Activated T-cell treated with anti-CD3 and anti-CD28 coated beads for 1 hour (primary cell): ENCODE measurements at places on chromosomes 7 and 10.

- DNase-seq = no peak
Observed at GRCh38 chr7:23426876-23427275, 43.4 kb downstream of the IGF2BP3 start.

DNA sequence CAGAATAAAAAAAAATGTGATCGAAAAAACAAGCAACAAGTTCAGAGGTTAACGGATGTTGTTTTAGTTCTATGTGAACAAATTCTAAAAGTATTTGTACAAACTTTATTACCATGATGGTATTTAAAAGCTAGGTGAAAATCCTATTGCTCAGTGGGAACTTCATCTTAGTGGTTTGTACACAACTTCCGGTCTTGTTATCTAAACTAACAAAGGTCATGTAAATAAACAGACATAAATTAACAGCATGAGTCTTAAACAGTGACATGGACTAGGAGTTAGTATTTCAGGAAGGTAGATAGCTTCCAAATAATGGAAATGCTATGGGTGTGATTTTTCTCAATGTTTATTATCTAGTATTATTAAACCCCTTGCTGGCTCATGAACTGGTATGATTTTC, 83.8 kb downstream of the SPAG6 start:
- DNase-seq = no peak

DNA sequence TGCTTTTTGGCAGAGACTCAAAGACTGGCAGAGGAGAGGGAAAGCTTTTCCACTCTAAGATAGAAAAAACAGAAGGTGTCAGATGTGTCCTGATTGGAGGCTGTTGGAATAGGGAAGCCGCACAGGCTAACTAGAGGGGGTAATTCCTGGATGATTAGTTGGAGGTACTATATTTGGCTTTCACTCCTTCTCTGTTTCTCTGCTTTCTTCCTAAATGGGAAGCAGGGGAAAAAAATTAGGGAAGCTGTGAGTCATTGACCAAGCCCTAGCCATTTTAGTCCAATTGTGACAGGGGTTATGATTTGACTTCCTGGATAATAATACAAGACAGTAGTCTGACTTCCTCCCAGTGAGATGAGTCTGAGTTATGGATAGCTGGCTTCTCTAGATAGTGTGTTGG, 475.2 kb upstream of the CELF2 start:
- no peak for DNase-seq

DNA sequence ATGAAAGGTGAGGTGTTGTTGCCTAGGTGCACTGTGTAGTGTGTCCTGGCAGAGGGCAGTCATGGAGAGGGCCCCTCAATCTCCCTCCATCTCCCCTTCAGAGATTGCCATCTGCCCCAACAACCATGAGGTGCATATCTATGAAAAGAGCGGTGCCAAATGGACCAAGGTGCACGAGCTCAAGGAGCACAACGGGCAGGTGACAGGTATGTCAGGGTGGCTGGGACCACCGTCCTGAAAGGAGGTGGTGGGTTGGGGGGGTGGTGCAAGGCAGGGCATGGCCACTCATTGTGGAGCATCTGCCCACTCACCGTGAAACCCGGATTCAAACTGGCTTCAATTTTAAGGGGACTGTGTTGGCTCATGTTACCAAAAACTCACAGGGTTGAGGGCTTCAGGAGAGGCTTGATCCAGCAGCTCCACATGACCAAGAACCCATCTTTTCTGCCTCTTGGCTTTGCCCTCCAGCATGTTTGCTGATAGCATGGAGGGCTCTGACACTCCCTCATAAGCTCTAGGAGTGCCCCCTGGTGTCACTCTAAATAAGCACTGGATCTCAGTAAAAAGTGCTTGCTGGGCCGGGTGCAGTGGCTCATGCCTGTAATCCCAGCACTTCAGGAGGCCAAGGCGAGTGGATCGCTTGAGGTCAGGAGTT, 12.2 kb downstream of the ARPC1B start:
- no peak for DNase-seq

DNA sequence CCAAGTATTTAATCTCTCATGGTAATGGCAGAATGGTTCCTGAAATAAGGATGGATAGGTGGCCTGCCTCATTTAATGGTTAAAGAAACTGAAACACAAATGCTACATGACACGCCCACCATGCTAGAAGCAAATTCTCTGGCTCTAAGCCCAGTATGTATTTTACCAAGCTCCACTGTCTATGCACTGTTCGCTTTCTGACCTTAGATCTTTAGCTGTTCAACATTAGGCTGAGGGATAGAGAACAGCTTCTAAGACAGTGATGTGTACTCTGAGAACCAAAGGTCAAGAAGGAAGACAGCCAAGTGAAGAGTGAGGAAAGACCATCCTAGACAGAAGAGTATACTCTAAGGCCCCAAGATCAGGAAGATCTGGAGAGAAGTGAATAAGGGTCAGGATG, 26.6 kb downstream of the FAM3C start:
- DNase-seq = no peak

- DNase-seq = peak; percentile 60
Observed at GRCh38 chr7:151368136-151368571, 26.5 kb downstream of the NUB1 start.

DNA sequence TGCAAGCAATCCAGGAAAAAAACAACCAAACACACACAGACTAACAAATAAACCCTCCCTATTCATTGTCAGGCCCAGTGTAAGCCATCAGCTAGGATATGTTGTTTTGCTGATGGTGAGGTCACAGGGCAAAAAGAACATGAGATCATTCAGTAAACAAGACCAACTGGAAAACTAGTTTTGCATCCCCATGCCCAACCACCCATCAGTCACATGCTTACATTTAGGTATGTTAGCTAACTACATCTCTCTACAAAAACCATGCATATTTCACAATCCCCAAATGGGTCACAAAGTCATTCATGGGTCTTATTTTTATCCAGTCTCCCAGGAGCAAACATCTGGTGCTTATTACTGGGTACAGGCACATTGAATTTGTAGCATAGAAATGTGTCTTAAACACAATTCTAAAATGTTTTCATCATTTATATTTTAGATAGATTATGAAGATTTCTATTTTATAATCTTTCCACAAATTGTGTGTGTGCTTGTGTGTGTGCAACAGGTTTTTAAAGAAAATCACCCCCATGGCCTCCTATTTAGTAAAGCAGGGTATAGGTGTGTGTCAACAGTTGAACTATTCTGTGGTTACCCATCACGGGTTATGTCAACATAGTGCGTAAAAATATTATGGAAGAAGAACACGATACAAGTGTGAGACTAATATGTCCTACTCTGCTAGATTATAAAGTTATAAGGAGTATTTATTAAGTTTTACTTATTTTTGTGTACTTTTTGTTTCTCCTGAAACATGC, 103.8 kb upstream of the AKR1E2 start:
- no peak for DNase-seq

GRCh38 chr7:44574287-44574872, 672 bp upstream of the DDX56 start:
- DNase-seq = no peak

- DNase-seq = no peak
Observed at GRCh38 chr10:53233749-53234148, 461.2 kb upstream of the MBL2 start.

DNA sequence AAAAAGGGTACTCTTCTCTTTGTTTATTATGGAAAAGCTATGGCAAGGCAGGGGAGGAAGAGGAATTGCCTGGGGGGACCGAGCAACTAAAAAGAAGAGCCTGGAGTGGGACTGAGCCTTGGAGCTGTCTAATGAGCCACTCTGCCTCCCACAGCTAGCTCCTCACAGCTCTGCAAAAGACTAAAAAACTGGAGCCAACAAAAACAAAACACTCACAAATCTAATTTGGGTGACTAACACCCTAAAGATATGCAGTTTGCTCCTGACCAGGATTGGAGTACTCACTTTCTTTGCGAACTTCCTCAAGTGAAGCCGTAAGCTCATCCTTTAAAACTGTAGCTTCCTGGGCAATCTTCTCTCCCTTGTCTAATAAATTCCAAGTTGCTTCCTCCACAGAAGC, 89.4 kb downstream of the CTNNA3 start:
- no peak for DNase-seq

DNA sequence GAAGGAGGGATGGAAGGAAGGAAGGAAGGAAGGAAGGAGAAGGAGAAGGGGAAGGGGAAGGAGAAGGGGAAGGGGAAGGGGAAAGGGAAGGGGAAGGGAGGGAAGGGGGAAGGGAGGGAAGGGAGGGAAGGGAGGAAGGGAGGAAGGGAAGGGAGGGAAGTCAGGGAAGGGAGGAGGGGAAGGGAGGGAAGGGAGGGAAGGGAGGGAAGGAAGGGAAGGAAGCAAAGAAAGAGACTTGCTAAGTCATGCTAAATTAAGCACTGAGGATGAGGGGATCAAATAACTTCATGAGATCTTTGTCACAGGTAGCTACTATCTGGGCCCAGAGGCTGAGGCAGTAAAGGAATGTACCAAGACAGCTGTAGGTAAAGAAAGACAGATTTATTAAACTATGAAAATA, 116.4 kb downstream of the TRIL start:
- no peak for DNase-seq

GRCh38 chr7:69756235-69756634, 158.0 kb downstream of the AUTS2 start:
- no peak for DNase-seq

- DNase-seq = no peak
Observed at GRCh38 chr7:110010359-110010758, 1080.6 kb upstream of the LRRN3 start.

DNA sequence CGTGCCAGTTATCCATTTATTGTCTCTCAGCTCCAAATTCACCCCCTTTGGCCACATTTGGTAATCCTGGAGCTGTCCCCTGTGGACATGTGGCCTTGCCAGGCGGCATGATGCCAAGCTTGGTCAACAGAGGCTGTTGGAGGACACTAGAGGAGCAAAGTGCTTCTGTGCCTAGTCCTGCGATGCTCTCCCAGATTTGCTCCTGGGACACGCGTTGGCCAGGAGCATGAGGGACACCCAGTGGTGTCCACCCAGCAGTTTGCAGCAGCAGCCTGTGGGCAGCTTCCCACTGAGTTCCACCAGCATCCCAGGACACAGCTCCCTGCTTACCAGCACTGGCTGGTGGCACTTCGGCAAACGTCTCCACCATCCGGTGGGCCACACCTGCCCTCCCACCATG, 55.5 kb upstream of the STEAP1B start:
- DNase-seq = no peak

- DNase-seq = no peak
Observed at GRCh38 chr7:23022851-23023250, 8.9 kb upstream of the HYCC1 start.

DNA sequence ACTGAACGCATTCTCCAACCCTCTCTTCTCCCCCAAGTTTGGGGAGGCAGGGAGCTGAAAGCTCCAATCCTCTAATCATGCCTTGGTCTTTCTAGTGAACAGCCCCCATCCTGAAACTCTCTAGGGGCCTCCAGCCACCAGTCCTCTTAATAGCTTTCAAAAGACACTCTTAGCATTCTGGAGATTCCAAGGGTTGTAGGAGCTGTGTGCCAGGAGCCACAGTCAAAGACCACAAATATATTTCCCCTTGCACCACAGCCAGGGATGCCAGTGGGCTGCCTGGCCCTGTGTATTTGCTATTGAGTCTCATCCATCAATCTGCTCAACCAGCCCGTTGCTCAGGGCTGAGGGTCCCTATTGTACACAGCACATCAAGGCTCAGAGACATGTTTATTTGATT, 18.5 kb upstream of the MLXIPL start:
- DNase-seq = no peak
